ENCODE measurements at places on chromosomes 4 and X.

DNA sequence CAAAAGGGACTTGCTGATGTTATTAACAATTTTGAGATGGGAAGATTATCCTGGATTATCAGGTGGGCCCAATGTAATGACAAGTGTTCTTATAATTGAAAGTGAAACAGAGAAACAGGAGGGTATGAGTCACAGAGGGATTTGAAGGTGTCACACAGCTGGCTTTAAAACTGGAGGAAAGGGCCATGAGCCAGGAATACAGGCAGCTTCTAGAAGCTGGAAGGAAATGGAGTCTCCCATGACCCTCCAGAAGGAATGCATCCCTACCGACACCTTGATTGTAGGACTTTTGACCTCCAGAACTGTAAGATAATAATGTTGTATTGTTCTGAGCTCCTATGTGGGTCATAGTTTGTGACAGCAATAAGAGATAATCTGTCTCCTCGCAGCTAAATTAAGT lies 98.0 kb upstream of the STIM2 start:
- DNase-seq = no peak

DNA sequence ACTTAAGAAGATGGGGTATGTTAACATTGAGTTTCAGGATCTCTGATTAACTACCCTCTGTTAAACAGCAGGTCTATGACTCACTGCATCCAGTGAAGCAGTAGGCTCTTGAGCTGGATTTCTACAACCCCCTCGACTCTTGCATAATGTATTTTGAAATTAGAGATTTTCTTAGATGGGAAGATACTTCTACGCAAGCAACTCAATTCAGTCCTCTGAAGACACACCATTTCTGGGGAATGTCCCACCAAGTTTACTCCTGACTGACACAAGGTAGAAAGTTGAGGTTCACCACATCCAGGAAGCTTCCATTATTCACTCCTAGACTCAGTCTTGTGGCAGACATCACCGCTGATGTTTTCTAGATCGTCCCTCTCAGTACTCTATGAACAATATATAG lies 12.9 kb downstream of the PALLD start:
- DNase-seq = no peak

- DNase-seq = no peak
Measured at GRCh38 chr4:155570661-155571060, 96.0 kb upstream of the GUCY1A1 start.

GRCh38 chrX:143081231-143081630 lies 55.5 kb downstream of the SPANXN4 start:
- no peak for DNase-seq

DNA sequence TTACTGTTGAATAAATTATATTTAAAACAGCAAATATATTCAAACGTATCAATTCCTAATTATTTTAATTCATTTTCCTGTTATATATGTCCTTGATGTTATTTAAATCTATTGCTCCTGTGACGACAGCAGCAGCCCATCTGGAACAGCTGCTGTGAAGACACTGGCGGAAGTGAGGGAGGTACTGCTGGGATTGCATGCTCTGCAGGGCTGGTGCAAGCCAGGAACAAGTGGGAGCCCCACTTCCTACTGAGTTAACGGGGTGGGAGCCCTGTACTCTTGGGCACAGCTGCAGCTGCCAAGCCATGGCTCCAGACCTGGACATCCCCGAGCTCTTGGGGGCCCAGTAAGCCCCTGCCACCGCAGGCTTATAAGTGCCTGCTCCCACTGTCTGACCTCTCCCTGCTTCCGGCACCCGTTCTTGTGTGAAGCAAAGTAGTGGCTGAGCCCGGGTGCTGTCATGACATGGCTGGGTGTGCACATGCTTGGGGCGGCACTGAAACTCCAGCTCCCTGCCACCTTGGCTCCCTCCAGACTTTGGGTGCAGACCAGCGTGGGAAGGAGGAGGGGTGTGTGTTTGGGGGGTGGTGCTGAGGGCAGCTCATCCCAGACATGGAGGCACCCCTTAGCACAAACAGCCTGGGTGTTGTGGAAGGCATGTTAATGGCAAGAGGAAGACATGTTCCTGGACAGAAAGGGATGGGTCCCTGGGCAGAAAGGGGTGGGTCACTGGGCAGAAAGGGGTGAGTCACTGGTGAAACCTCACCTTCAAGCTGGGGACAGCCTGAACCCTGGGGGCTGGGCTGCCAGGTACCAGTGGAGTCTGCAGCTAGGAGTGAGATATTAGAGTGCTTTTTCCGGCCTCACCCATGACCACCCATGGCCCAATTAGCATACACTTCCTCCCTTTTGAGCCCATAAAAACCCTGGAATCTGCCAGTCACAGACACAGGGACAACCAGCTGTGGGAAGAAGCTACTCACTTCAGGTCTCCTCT lies 1981.3 kb upstream of the IGFBP7 start:
- DNase-seq = no peak

DNA sequence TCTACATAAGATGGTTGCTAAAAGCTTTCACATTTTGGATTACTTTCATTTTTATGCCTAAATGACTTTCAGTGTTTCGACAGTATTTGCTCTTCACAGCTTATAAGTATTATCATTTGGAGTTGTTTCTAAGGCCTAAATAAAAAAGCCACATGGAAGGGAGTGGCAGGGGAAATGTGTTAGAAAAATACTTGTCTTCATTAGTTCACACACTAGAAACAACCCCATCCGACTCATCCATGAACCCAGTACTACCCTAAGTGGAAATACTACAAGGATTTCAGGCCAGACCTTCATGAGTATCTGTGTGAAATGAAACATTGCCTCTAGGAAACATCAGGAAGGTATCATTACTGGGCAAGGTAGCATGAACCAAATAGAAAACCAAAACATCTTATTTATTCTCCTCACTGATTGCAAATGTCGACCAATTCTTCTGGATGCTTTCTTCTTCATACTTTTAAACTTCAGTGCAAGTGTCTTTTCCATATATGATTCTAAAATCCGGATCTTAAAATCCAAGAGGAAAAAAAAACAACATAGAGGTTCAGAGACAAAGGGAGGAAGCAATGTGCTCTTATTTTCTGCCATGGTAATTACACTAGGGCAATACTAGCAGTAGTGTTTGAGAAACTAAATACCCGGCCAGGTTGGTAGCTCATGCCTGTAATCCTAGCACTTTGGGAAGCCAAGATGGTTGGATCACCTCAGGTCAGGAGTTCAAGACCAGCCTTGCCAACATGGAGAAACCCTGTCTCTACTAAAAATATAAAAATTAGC lies 349.4 kb downstream of the ARHGAP24 start:
- DNase-seq = no peak

Data from renal pelvis (tissue), 12 donors.